SW 1271 (cell line): ENCODE measurements at places on chromosomes 6 and 20.

- DNase-seq: no peak
Observed at GRCh38 chr20:44720997-44721784, 6.0 kb downstream of the CCN5 start.

- no peak for DNase-seq
Observed at GRCh38 chr6:144624246-144624645, 339.1 kb downstream of the UTRN start.

GRCh38 chr6:133973109-133973971, 20.3 kb downstream of the TBPL1 start:
- DNase-seq: peak; percentile 77

DNA sequence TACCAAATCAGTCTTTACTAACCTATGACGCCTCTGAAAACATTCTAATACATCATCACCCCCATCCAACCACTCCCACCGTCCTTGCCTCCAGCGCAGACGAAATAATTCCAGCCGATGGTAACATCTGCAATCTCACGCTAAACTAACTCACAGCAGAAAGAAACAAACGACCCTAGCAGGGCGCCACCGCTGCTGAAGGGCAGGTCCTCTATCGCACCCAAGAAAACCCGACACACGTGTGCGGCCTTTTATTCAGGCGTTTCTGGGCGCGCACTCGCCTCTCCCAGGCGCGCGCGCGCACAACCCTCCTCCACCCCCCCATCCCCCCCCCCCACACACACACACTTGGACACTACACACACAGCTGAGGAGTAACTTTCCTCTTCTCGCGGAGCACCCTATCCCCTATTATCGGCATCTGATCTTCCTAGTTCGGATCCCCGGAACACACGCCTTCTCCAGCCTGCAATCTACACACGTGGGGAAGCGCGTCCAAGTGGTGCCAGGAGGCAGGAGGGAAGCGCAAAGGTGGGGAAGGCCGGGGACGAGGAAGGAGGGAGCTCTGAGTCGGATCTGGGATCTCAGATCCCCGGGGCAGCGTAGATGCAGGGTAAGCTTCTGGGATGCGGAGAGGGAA, 1.4 kb downstream of the GFOD1 start:
- no peak for DNase-seq

- no peak for DNase-seq
Observed at GRCh38 chr6:129270450-129270849, 387.5 kb downstream of the LAMA2 start.

- peak; percentile 83 for DNase-seq
Observed at GRCh38 chr20:33812152-33812849, 1.2 kb downstream of the CHMP4B start.

GRCh38 chr6:16684896-16685554, 76.2 kb downstream of the ATXN1 start:
- no peak for DNase-seq

GRCh38 chr6:106223300-106223930, 102.1 kb downstream of the ATG5 start:
- peak; percentile 4 for DNase-seq

DNA sequence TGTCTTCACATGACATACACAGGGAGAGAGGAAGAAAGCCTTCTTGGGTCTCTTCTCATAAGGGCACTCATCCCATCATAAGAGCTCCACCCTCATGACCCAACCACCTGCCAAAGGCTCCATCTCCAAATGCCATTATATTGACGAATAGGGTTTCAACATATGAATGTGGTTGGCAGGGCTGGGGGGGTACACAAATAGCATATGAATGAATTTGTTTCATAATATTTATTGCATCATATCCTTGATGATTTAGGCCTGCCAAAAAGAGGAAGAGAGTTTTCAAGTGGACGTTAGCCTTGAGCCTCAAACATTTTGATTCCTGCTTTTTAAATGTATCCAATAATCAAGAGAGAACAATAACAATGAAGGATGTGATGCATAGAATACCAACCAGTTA, 26.2 kb upstream of the OPRM1 start:
- no peak for DNase-seq

DNA sequence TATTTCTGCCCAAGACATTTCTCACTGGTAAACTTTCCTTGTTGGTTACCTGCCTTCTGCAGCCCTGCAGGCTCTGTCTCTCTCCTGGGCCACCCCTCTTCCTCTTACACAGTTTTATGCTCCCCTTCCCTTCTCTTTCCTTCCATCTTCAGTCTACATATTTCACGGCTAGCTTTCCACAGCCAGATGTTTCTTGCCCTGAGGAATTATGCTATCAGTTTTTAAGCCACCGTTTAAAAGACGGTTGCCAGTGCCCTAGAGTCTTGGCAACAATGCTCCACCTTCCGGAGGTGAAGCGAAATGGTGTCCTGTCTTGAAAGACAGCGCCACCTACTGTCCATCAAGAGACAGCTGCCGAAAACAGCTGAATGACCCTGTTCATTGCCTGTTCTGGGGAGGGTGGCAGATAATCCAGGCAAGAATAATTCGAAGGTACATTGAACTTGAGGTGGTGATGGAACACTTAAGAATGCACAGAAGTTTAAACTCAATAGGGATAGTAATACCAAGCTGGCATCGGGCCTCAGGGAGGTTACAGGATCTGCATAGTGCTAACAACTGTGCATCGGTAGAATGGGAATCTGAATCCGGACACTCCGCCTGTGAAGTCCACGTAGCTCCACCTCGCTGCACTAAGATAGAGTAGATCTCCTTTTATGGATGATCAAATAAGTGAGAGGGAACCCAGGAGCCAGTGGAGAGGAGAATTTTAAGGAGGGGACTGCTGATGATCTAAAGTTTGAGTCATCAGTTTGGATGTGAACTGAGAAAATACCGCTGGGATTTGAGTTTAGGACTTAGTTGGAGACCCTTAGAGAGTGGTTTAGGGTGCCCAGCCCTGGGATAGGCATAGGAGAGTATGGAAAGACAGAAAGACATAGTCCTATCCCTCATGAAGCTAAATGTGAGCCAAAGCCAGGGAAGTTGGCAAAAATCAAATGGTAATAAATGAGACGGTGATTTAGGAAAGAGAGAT, 4.8 kb upstream of the TRIM40 start:
- DNase-seq: peak; percentile 81

DNA sequence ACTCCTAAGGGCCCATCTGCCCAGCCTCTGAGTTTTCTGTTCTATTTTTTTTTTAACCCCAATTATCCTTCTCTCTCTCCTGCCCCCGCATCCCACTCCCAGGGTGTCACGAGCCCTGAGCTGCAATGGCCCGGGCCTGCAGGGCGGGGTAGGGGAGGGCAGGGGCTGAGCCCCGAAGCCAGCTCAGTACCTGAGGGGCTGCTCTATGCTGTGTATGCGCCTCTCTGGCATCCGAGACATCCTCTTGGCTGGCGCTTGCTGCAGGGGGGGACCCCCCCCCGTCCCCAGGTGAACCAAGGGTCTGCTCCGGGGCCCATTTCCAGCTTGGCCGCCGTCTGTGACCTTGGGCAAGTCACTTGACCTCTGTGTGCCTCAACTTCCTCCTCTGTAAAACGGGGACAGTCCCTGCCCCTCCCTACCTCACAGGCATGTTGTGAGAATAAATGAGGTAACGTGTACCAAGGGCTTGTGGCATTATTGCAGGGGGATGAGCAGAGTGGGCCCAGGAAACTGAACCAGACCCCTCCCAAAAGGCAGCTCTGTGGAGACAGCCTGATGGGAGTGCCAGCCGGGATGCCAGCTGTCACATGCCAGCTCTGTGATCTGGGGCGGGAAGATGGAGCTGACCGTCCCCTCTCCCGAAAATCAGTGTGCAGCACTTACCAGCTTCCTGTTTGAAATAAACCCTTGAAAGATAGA, 13.0 kb upstream of the MYL9 start:
- DNase-seq: no peak

DNA sequence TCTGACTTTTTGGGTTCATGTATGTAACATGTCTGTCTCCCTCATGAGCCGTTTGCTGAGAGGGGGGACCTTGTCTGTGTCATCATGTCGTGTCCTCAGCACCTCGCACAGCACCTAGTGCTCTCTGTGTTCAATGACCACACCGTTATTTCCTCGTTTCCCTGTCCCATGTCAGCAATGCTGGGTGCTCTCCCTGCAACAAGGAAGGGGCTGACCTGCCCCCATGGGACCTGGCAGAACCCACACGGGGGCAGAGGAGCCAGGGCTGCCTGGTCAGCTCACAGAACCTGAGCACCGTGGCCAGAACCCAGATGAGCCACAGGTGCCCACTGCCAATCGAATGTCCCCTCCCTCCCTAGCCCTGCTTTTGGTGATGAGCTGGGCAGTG, 7.3 kb downstream of the ADA start:
- DNase-seq: no peak

DNA sequence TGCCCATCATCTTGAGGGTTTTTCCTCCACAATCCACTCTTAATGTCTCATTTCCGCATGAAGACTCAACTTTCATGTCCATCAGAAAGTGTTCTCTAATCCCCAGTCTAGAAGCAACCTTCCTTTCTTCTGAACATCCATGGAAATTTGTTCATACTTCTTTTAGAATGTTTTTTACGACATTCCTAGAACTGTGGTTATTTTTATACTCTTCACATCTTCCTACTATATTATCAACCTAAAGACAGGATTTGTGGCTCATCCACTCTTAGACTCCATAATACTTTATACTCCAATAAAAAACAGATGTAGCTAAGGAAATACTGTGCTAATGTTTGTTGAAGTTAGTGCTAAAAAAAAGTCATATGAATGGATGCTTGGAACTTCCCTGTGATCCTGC, 1.4 kb upstream of the CAP2 start:
- DNase-seq: no peak

DNA sequence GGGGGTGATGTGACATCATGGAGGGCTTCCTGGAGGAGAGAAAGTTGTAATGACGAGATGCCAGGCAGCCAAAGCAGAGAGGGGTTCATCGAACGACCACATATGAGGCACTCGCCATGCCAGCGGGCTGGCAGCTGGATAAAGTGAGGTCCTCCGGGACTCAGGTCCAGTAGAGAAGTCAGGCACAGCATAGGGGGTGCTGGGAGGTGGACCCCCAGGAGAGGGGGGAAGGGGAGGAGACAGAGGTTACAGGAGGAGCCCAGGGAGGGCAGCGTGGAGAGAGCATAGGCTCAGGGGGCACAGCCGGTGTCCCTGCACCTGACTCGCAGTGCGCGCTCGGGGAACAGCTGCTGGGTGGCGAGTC, 174.7 kb downstream of the BMP7 start:
- DNase-seq: no peak

DNA sequence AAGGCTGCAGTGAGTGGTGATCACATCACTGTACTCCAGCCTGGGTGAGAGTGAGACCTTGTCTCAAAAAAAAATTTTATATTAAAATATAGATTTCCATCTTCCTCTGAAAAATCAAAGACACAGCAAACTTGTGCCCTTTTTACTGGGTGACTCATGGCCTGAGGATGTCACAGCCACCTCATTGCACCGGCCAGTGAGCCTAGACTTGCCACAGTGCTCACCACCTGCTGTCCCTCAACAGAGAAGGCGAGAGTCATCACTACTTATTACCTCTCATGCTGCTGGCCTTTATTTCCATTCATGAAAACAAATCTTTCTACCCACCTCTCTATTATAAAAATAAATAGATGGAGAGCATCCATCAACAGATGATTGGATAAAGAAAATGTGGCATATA, 295.8 kb downstream of the PREX1 start:
- DNase-seq: no peak

DNA sequence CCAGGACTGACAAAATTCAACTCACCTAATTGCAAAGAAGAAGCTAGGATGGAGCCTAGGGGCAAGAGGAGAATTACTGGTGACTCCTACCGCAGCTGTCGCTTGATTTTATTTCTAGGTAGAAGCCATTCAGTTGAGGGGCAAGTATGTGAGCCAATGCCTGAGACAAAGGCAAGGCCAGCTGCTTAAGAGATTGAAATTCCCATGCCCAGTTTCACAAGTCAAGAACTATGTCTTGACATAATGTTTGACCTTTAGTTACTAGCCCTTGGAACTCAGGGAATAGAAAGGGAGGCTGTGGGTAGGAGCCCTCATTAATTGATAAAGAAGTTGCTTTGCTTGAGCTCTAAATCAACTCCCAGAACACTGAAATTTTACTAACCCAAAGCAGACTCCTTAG, 54.0 kb downstream of the GPR63 start:
- no peak for DNase-seq

- DNase-seq: no peak
Observed at GRCh38 chr20:16664020-16664419, 65.8 kb upstream of the SNRPB2 start.

GRCh38 chr6:126422912-126423311, 83.0 kb downstream of the CENPW start:
- DNase-seq: no peak

DNA sequence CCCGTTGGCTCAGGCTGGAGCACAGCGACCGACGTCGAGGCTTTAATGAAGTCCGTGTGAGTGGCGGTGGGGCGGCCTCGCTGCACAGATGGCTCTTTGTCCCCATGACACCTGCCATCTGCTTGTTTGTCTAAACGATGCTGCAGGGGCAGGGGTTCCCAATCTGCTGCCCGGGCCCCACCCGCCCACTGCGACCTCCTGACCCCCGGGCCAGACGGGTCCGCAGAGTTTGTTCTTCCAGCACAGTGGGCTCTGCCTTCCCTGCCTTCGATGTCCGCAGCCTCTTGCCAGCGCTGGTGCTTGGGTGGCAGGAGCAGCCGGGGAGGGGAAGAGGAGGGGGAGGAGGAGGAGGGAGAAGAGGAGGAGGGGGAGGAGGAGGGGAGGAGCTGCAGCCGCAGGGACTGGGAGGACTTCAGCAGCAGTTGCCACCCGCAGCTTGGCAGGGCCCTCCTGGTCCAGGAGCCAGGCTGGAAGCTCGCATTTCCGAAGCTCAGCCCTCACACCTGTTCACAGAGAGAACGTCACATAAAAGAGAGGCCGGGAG, 210.0 kb downstream of the DLL1 start:
- DNase-seq: no peak
